ENCODE measurements at places on chromosomes 13 and 19.
A peak's percentile ranks its signal among the peaks of the same experiment; 100 is the strongest.

DNA sequence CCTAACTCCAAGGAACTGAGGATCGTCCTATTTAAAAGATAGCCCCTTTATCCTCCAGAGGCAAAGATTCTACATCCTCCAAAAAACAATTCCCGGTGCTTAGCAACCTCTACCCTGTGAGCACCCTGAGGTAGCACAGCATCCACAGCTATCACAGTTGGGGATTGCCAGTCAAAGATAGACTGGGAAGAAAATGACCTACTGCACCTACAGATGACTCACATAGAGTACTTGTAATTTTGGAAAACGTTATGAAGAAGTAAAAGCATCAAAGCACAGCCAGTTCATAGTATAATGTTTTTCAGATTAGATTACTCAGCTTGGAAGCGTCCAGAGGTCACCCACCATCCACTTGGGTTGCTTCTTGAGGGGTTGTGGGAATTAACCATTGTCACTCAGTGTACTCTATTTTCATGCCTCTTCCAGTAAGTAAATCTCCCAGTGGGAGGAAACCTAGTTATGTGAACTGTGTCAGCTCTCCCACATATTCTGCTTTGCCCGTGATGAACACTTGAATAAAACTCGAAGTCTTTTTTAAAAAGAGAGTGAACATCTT lies 8.9 kb upstream of the FAM124A start:
- DNase-seq: no peak

DNA sequence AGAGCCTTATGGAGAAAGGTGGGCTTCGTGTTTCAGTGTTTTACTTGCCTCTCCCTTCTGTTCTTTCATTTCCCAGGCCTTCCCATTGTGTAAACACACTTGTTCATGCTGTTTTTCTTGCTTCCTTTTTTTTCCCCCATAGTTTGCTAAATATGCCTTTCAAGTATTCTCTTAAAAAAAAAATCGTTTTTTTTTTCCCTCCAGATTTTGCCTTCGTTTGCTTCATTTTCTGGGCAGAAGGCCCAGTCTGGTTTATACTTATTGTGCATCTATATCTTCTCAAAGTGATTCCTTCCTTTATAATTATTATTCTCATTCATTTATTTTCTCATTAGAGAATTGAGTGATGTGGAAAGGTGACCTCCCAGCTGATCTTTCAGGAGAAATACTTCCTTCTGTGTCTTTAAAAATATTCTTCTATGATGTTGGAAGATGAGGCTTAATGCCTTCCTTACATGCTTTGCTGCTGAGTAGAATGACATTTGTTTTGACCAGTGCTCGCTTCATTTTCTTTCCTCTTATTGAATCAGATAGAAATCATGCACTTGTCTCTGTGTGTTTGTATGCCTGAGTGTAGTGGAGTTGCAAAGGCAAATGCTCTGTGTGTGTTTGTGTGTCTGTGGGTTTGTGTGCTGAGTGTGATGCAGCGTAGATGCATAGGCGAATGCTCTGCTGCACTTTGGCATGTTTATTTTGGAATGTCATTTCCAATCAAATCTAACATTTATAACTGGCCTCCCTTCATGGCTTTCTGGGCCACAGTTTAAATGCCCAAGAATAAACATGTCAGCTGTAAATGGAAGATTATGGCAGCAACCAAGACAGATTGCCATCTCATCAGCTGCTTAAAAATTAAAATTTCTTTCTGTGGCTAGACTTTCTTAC lies 591.4 kb downstream of the FGF9 start:
- no peak for DNase-seq

GRCh38 chr19:11496391-11497163 lies 9.1 kb downstream of the ZNF653 start:
- peak; percentile 54 for DNase-seq

- DNase-seq: peak; percentile 30
Observed at GRCh38 chr13:96817336-96817941, 176.8 kb downstream of the OXGR1 start.

DNA sequence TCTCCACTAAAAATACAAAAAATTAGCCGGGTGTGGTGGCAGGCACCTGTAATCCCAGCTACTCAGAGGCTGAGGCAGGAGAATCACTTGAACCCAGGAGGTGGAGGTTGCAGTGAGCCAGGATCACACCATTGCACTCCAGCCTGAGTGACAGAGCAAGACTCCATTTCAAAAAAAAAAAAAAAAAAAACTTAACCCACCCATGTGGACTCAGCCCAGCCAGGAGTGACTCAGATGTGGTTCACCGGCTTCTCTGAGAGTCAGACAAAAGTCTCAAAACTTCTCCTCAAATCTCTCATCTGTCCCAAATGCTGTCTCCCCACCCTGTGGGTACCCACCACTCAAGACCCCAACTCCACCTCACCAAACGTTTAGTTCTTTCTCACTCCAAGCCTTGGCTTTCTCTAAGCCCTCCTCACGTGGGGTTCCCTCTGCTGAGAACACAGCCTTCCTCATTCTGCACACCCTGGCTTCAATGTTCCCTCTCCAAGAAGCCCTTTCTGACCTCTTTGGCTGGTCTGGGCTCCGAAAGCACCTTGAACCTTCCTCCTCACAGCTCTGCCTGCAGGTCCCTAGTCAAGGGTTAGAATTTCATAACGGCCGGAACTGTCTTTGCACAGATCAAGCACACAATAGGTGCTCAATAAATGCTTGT lies 11.1 kb upstream of the RAB3A start:
- no peak for DNase-seq

GRCh38 chr19:34926685-34927375 lies at the start of gene ZNF30:
TSS of gene ZNF30 (plus strand) at chr19:34926903. CDS start at chr19:34929948, 3,045 bp downstream.
- peak; percentile 85 for DNase-seq

- DNase-seq: no peak
Observed at GRCh38 chr13:72005455-72005854, 138.5 kb upstream of the DACH1 start.

- peak; percentile 68 for DNase-seq
Observed at GRCh38 chr19:19531951-19532805, 3.5 kb downstream of the YJEFN3 start.

GRCh38 chr19:33621811-33622504 lies at the start of gene CHST8:
TSS of gene CHST8 (plus strand) at chr19:33621953. CDS start at chr19:33689262, 67,309 bp downstream.
- peak; percentile 93 for DNase-seq

DNA sequence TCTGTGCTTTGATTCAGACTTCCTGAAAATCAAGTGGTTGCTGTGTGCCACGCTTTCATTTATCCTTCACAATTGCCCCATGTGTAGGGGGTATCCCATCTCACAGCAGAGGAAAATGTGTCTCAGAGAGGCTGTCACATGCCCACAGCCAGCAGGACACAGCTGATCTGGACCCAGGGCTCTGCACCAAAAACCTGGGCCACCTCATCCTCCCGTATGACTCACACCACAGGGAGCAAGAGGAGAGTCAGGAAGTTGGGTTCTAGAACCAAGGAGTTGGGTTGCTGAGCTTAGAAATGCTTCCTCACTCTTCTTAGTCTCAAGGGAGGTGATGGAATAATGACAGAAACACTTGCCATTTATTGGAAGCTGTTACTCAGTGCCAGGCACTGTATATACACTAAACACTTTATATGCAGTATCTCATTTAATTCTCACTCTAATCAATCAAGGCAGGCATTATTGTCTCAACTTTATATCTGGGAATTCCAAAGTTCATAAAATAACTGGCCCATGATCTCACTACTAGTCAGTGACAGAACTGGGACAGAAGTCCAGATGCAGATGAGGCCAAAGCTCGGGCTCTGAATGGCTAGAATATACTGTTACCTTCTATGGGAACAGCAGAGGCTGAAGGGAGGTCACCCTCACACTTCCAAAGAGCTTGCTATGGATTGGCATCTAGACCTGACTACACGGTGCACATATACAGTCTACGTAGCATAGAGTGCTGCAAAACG lies 47.7 kb upstream of the ATP12A start:
- DNase-seq: no peak

DNA sequence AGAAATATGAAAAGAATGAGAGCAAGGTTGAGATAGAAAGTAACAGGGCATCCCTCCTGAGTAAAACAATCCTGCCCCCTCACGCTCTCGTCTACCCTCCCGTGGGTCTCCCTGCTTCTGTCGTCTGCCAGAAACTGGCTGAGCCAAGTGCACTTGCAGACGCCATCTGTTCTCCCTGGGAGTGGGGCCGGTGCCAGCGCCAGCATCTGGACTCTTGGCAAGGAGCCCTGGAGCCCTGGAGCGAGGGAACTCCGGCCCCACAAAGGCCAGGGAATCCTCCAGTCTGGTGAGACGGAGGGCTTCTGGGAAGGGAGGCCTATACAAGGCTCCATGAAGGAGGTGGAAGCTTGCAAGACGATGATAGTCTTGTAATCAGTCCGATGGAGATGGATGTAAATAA lies 2.3 kb upstream of the TMEM91 start:
- DNase-seq: no peak

DNA sequence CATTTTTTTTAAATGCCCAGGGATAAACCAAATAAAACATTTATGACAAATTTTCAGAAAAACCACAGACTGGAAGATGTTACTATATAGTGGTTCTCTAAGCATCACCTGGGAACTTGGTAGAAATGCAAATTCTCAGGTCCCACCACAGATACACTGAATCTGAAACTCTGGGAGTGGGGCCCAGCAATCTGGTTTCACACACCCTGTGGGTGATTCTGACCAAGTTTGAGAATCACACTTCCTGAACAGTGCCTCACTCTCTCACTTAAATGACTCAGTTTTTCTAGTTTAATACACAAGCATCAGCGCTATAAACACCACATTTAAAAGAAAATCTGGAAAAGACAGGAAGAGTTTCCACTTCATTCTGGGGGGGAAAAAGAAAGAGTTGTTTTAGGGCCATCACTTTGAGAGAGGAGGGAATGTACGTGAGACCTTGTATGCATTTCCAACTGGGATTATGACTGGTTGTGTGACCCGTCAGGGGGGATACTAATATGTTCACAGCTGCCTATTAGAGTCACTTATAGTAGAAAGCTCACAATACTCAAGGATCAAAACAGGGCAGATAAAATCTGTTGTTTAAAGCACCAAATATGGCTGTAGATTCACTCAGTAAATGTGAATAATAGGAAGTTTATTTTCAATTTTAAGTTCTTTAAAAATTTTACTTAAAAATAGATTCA lies 567.7 kb downstream of the GPC6 start:
- DNase-seq: no peak

DNA sequence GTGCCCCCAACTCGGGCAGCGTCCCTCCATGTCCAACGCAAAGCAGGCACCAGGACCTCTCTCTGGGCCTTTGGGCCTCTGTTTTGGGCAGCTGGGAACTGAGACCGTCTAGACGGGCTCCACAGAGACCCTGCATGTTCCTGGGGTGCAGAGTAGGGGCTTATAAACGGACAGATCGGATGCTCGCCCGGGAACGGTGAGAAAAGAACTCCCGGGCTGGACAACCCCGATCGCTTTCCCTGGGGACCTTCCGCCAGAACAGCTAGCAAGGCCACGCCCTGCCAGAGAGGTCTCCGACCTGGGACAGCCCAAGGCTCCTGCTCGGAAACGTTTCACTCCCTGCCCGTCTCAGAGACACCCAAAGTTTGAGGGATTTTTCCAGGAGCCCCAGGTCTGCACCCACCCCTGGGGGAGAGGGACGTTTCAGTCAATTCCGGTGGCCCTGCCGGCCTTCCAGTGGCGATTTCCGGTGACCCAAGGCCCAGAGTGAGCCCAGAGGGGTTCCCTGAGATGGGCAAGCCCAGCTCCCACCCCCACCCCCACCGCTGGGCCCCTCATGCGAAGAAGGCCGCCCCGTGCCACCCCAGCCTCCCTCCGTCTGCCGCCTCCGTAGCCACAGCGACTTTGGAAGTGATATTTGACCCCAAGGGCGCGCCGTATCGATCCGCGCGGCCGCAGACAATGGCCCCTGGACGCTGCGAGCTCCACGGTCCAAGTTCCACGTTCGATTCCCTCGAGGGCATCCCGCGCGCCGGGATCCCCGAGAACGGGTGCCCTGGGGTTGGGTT lies 1.7 kb downstream of the NR2F6 start:
- DNase-seq: no peak

GRCh38 chr19:15108145-15108844 lies 1.1 kb downstream of the SYDE1 start:
- no peak for DNase-seq

DNA sequence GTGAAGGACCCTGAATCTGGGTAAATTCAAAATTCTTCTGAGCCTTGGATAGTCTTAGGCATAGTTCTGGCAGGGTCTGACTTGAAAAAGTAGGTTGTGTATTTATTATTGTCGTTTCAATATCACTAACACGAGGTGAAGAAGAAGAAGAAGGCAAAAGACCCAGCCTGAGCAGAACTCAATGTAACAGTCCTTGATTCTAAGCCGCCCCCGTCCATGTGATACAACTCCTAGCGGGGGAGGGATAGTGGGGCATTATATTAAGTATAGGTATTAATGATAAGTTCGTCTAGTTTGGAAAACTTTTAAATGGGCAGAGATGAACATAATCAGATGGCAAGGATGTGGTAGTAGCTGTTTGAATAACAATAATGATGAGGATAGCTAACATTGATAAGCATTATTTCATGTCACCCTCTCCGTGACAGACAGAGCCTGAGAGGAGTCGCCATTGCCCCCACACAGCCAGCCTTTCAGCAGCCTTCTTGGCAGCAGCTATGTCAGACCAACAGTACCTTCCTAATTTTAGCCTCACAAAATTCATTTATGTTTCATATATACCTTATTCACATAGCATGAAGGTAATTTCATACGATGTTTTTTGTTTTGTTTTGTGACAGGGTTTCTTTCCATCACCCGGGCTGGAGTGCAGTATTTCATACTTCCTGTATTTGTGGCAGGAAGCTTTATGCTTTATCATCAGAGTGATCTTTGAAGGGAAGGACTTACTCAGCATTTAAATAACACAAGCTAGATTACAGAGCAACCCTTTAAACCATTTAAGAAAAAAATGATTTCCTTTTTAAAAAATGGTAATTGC lies 64.4 kb upstream of the NPAS1 start:
- DNase-seq: no peak

DNA sequence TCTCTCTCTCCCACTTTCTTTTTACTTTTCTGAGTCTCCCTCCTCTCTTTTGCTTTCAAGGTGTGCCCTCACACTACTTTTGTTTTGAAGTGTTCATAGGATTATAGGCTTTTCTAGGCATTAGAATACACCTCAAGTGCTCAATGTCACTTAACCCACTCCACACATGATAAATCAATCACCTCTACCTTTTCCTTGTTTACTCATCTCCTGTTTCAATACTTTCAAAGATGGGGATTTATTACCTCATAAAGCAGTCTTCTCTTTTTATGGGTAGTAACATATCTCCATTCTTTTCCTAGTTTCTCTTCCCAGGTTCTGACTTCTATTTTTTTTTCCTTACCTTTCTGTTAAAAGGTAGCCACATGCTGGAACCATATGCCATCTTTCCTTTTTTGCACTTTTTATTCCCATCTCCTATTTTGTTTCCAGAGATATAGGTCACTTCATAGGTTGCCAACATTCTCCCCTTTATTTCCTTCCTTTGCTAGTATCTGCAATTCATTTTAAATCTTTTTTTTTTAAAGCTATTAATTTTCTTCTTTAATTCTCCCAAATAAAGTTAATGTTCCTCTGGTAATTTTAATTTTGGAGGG lies 137.6 kb upstream of the SLC10A2 start:
- no peak for DNase-seq

- no peak for DNase-seq
Observed at GRCh38 chr13:21318891-21319532, 140.1 kb downstream of the ZDHHC20 start.

DNA sequence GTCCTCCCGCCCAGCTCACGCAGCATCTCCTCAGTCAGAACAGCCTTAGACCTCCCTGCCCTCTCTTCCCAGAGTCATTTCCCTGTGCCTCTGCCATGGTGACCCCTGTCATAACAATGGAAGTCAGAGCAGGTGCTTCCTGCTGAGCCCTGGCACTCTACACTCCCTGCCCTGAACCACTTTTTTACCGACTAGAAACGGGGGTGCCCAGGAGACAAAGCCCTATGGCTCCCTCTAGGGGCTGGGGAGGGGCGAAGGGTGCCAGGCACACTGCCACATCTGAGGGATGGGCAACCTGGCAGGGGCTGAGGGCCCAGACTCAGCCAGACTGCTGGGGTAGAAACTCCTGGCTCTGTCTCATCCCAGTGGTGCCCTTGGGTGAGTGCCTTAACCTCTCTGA lies 16.4 kb downstream of the ZNF574 start:
- peak; percentile 26 for DNase-seq

Data from NCI-H526 (cell line).